Fibroblast of skin of scalp (primary cell): ENCODE measurements at places on chromosomes 7 and 10.

GRCh38 chr7:37545619-37546534, 97.2 kb upstream of the ELMO1 start:
- no peak for DNase-seq

DNA sequence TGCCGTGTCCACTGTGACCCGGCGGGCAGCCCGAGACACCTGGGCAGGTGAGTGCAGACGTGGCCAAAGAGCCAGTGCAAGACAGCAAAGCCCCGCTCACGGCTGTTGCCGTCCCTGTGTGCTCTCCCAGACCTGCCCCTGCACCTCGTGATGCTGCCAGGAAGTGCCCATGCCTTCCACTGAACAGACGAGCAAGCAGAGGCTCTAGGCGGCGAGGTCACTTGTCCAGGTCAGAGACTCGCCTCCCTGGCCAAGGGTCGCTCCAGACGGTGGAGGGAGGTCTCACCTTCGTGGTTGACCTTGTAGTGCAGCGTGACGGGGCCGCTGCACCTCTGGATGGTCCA, 78.2 kb upstream of the GNA12 start:
- no peak for DNase-seq

DNA sequence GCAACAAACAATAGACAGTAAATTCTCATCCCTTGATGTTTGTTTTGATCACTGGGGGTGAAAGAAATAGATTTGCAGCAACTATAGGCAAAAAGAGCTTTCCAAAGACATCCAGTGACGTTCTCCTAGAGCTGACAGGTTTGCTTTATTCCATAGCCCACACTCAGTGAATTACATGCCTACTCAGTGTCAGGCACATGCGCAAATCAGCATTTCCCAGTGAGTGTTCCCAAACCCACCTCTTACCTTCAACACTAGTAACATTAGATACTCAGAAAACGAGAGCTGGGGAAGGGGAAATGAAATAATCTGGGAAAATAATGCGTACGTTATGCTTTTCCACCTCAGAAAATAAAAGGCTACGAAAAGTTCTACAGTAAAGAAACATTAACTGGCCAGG, 144.1 kb downstream of the CPEB3 start:
- DNase-seq = no peak

- DNase-seq = no peak
These were observed 28.6 kb downstream of the AP3M1 start for GRCh38 chr10:74122060-74122459.

DNA sequence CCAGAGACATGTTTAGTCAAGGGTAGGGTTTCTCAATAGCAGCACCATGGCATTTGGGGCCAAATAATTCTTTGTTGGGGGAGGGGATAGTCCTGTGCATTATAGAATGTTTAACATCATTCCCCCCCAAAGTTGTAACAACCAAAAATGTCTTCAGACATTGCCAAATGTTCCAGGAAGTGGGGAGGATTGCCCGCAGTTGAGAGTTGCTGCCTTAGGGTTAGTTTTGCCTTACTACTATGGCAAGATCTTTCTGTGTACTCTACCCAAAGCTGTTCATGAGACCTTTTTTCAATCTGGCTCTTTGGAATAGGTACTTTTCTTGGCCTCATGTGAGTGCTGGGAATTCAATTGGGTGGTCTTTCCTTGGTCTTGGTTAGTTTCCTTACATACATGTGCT, 34.1 kb downstream of the SAMD8 start:
- DNase-seq = peak; percentile 6

DNA sequence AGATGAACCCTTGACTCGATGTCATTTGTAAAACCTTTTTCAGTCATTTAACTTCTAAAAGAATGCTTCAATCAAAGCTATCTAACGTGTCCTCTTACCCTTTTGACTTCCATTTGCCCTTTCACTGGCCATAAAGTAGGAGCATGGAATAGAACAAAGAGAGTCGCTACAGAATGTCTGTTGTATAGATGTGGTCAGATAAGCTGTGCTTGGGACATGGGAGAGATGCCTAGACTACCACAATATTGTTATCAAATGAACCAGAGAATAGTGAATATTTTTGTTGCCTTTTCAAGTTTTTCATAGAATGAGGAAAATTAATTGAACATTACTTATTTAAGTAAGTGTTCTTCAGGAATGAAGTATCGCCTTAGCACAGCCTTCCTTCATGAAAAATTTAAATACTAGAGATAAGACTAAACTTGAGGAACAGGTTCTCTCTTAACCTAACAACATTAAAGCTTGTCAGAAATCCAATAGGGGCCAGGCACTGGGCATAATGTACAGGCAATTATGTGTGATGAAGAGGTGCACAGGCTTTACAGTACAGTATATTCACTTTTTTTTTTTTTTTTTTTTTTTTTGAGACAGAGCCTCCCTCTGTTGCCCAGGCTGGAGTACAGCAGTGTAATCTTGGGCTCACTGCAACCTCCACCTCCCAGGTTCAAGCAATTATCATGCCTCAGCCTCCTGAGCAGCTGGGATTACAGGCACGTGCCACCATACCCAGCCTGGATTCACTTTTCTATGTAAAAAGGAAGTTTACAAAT, 7.5 kb upstream of the KMT2E start:
- no peak for DNase-seq

- DNase-seq = no peak
These were observed 28.1 kb upstream of the ZNF107 start for GRCh38 chr7:64637521-64638445.

- DNase-seq = peak; percentile 31
These were observed 40.8 kb upstream of the LOXL4 start for GRCh38 chr10:98308669-98309365.

DNA sequence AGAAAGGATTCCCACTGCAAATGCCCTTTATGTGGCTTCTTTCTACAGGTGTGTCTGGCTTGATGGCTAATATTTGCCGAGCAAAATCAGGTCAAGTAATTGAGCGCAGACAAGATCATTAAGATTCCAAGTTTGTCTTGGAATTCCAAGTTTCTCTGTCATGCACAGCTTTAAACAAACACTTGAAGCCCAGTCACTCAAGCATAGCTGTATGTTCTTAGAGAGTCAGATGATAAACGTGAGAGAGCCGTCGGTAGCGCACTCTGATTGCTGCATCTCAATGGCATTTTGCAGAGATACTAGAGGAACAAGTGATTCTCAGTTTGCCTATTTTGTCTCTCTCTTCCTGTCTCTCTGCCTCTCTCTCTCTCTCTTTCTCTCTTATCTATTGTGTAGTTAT, 658 bp downstream of the DMBT1 start:
- DNase-seq = peak; percentile 23

DNA sequence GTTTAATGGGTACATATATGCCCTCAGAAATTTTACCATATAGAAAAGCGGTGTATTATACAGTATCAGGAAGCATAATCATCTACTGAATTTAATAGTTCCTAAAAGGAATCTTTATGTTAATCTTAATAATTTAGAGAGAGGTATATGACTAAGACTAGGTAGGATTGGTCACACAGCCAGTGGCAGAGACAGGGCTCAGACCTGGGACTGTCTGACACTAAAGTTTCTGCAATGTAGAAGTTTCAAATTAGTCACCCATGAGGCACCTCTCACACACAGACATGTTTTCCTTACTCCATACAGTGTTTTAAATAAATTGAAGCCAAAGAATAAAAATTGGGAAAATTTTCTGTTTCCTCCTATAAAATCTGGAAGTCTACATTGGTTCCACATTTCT, 72.8 kb upstream of the ADRA2A start:
- no peak for DNase-seq

GRCh38 chr10:21995557-21995956, 8.0 kb downstream of the DNAJC1 start:
- DNase-seq = no peak

DNA sequence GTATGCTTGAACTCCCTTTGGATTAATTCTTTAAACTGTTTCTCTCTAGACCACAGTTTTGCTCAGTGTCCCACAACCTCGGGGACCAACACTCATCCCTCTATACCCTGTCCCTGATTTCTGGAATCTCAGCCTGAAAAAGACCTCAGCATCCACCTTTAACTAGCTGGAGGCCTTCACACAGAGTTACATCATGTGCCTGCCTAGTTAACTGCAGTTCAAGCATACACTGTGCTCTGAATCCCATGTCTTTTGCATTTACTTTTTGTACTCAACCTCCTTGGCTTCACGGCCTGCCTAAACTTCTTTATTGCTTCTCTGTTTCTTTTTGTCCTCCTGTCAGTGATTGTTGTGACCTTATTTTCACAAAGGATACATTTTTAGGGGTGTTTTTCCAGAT, 66.7 kb downstream of the PRKG1 start:
- no peak for DNase-seq

GRCh38 chr10:96646751-96647166, 59.9 kb upstream of the TM9SF3 start:
- DNase-seq = no peak

DNA sequence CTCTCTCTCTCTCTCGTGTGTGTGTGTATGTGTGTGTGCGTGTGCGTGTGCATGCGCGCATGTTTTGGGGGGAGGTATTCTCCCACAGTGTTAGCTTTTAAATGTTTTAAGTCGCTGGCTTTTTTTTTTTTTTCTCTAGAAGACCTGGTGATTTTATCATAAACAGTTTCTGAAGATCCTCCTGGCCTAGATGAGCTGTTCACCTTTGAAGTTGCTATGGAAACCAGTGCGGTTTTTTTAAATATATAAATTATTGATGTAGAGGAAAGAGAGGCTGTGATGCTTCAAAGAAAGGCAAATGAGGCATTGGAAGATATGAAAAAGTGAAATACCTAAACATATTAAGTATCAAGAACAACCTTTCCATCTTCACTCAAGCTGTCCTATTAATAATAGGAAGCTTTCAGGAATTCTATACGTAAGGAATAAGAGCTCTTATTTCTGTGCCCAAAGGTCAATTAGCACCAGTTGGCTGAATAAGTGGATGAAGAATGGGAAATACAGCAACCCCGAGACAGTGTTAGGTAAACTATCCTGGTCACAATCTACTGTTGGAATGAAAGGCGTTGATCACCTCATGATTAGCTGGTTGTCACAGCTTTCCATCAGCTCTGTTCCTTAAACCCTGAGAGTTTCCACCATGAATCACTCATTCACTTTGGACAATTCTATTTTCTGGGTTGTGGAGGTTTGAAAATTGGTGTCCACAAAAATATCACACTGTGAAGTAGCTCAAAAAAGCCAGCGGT, 66.5 kb upstream of the SLC35G1 start:
- DNase-seq = no peak

- no peak for DNase-seq
These were observed 75.3 kb upstream of the DNAAF5 start for GRCh38 chr7:651032-651728.

GRCh38 chr10:70985824-70986622, 97.7 kb upstream of the PCBD1 start:
- DNase-seq = no peak

DNA sequence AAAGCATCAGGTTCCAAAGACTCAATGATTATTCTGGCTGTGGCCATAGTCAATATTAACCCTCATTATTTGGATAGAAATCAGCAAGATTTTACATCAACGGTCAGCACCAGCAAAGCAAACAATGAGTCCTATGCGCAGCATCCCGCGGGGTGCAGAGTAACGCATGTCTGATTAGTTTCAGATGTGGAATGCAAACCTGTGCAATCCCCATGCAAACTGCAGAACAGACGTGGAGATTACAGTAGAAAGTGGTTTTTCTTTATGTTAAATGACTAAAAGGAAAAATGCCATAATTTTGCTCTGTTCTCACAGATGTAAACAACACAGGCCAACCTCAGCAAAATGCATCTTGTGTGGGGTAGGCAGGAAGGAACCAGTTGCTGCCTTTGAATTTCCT, 258.1 kb upstream of the GRB10 start:
- peak; percentile 85 for DNase-seq

- DNase-seq = no peak
These were observed 257.9 kb downstream of the GRID1 start for GRCh38 chr10:86108696-86109095.

DNA sequence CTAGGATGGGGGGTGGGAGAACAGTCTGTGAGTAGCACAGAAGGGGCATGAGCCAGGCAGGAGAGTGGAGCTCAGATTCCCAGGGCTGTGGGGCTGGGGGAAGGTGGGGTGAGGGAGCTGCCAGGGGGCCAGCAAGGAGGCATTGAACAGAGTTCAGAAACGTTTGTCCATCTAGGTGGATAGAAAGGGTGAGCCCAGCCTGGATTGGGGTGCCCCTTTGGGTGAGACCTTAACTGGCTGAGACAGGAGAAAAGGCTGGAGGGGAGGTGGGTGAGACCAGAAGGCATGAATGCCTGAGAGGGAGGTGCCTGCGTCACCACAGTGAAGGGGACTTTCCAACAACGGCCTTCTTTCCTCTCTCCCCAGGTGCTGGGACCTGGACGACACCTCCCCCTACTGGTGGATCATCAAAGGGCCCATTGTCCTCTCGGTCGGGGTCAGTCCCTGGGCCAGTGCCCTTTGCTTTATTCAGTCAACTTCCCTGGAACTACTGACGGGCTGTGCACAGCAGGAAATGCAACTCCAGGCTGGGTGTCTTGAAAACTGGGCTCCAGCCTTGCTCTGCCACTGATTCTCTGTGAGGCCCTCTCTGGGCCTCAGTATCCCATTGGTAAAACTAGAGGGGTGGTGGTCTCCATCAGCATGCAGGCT, 11.0 kb downstream of the GHRHR start:
- peak; percentile 27 for DNase-seq

DNA sequence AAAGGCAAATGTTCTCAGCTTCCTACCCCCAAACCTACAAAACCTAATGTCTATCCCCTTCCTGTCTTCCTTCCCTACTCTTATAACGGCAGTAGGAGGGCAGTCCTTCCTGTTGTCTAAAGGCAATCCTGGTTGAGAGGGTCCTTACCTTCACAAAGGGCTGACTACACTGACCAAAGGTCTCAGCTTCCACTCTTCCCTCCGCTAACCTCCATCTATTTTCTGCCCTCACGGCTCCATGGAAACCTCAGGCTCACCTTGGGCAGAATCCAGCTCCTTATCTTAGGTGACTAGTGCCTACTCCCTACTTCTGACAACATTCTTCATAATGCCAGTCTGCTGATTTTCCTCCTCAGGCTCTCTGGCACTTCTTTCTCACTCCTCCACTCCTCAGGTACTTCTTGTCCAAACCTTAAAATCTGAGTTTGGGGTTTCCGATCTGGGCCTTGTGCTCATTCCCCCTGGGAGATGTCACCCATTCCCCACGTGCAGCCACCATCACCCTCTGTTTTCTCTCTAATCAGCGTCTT, 542 bp downstream of the FBXL13 start:
- no peak for DNase-seq

GRCh38 chr10:68046642-68047041, 28.4 kb downstream of the HERC4 start:
- no peak for DNase-seq

DNA sequence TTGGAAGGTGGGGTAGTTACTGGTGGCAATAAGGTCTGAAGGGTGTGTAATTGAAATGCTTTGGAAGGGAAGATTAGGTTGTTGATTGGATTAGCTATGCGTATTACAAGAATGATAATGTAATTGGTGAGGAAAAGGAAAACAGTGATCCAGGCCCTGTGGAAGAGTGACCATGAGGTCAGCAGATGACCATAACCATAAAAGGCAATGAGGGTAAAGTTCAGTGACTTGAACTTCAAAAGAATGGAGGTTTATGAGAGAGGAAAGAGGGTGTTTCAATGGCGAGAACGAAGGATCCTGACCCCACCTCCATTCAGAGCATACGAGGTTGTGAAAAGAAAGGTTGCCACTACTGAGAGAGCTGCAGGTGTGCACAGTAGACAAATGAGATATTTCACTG, 439.7 kb downstream of the CCSER2 start:
- DNase-seq = no peak
